ENCODE measurements at places on chromosomes 2 and 18.
A peak's percentile ranks its signal among the peaks of the same experiment; 100 is the strongest.

- no peak for DNase-seq
Observed at GRCh38 chr2:12071318-12071717, 324.9 kb downstream of the LPIN1 start.

GRCh38 chr2:187475499-187476248, 27.6 kb upstream of the CALCRL start:
- no peak for DNase-seq

- DNase-seq = peak; percentile 96
Observed at GRCh38 chr2:148876595-148877402, 1.8 kb downstream of the KIF5C start.

DNA sequence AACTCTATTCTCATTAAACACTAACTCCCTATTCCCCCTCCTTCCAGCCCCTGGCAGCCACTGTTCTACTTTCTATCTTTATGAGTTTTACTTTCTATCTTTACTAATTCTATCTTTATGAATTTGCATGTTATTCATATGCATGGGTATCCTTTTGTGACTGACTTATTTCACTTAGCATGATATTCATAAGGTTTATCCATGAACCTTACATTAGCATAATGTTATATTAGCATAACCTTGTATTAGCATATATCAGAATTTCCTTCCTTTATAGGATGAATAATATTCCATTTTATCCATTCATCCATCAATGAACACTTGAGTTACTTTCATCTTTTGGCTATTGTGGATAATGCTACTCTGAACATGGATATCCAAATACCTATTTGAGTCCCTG, 41.8 kb downstream of the MSTN start:
- DNase-seq = no peak

DNA sequence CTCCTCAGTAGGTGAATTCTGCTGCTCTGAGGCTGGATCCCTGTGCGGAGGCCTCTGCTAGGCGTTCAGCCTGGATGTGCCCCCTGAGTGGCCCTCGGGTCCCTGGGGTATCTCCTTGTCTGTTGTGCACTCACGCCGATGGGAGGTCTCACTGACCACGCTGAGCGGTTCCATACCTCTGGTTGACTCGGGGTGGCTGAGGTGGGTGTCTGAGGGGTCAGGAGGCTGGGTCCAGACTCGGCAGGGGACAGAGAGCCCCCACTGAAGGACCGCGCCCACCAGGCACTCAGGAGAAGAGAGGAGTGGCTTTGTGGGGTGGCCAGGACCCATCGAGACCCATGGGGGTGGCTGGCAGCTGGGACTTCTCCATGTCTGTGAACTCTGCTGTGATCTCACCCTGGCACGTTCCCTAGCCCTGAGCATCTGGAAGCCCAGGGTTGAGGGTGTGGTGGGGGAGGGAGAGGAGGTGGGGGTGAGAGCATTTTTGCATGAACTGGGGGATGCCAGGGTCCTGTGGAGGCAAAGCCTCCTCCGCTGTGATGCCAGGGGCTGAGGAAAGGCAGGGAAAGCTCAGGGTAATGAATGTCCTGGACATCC, 53.7 kb downstream of the TWIST2 start:
- DNase-seq = no peak

GRCh38 chr2:95024960-95025405, 525 bp upstream of the MAL start:
- DNase-seq = no peak

- no peak for DNase-seq
Observed at GRCh38 chr2:121191191-121192170, 93.5 kb downstream of the TFCP2L1 start.

DNA sequence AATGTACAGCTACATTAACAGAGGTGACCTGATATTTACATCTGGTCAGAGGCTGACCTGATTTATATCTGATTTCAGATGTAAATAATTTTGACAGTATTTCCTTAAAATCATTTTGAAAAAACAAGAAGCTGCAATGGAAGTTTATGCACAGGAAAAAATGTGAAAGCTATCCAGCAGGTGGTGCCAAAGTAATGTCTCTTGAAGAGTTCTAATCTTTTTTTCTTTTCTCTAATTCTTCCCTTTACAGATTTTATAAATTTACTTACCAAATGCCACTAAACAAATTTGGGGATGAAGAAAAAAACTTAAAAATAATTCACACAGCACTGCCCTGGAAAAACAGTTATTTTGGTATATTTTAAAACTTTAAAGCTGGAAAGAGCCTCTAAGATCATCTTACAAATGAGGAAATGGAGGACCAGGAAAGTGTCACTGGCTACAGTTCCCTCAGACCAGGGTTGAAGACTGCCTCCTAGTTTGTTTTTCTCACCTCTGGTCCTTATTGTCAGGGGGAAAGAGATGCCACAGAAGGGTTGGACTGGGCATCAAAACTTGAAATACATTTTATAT, 16.4 kb upstream of the FBLN7 start:
- DNase-seq = peak; percentile 18

All from NCI-H1105 treated with DMSO at 0.1 percent for 48 hours (cell line).